ENCODE measurements at places on chromosomes 5 and 9.

DNA sequence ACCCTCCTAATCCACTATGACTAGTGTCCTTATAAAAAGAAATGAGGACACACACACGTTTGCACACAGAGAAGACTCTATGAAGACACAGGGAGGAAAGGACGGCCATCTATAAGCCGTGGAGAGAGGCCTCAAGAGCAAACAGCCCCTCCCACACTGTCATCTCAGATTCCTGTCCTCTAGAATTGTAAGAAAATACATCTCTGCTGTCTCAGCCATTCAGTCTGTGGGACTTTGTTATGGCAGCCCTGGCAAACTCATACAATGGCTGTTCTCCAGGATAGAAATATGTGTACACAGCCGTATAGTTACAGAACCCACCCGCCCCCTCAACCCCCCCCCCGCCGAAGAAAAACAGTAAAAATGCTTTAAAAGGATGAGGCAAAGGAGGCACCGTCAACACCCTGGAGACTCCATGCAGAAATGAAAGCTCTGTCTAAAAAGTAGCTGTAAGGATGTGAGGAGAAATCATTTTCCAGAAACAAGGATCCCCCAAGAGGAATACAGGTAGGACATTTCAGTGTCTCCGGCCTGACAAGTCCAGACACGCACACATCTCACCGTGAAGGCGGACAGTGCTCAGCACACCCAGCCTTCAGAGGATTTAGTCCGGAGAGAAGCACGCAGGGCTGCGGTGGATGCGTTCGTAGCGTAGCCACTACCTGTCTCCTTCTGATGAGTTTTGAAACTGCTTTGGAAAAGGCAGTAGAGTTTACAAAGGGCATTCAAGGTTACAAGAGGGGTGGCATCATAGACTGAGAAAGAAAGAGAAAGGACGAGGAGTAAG is 110.8 kb upstream of the ERCC6L2 start:
- no peak for DNase-seq

- DNase-seq: no peak
These were observed 3.8 kb upstream of the COL27A1 start for GRCh38 chr9:114151426-114151956.

- DNase-seq: no peak
These were observed 405.3 kb upstream of the RGMB start for GRCh38 chr5:98368141-98368540.

- DNase-seq: no peak
These were observed 8.4 kb upstream of the GOLPH3 start for GRCh38 chr5:32182463-32183063.

DNA sequence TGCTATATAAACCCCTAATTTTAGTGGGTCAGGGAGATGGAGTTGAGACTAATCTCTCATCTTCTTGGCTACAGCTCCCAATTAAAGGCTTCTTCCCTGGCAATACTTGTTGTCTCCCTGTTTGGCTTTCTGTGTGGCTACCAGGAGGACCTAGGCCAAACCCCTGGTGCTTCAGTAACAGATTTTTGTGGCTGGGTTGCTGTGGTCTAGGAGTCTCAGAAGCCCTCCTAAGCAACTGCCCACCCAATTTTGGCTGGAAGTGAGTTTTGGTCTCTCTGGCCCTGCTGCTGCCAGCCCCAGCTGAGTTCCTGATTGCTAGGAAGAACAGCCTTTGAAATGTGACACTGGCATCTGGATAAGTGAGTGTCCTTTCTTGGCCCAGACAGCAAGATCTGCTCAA is 9.8 kb downstream of the RIGI start:
- DNase-seq: no peak

DNA sequence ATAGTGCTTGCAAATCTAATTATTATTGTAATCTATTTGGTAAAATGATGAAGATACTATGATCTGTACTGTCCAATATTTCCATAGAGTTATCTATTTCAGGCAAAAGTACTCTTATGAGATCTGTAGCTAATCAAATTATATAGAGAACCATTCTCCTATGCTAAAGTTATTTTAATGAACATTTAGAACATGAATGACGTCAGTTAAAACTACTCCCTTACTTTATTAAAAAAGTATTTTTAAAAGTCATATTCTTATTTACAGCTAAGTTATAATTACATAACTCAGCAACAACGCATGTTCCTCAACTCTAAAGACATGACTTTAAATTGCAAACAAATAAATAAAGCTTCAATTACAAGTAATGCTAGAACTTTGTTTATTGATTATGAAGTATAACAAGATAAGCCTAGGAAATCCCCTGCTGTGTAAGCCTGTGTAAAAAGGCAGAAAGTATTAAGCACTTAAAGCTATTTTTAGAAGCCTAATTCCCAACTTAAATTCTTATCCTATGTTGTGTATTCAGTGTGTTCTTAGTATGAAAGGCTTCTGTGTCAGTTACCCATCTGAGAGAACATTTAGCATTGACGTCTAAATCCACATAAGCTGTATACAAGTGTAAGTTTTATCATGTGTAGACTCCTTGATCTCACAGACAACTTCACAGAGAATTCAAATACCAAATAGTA is 285.7 kb downstream of the HCN1 start:
- DNase-seq: no peak

DNA sequence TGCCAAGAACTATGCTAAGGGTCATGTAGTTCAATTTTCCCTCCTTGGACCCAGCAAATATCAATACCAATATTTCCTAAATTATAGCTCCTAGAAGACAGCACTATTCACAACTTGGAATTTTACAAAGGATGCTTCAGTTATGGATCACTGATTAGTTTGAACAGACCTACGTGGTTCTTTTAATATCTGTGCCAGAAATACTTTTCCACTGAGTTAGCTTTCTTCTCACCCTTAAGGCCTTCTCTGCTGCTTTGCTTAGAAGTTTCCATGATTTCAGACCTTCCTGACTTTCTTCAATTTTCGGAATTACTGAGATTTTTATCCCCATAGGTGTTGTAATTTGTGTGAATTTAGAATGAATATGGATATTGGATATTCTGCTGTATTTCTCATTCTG is 380.4 kb downstream of the PSAT1 start:
- DNase-seq: no peak

GRCh38 chr5:165143741-165144140 is 1638.3 kb downstream of the MAT2B start:
- DNase-seq: no peak

- DNase-seq: no peak
These were observed 138.6 kb downstream of the ARRDC3 start for GRCh38 chr5:91244380-91245073.

DNA sequence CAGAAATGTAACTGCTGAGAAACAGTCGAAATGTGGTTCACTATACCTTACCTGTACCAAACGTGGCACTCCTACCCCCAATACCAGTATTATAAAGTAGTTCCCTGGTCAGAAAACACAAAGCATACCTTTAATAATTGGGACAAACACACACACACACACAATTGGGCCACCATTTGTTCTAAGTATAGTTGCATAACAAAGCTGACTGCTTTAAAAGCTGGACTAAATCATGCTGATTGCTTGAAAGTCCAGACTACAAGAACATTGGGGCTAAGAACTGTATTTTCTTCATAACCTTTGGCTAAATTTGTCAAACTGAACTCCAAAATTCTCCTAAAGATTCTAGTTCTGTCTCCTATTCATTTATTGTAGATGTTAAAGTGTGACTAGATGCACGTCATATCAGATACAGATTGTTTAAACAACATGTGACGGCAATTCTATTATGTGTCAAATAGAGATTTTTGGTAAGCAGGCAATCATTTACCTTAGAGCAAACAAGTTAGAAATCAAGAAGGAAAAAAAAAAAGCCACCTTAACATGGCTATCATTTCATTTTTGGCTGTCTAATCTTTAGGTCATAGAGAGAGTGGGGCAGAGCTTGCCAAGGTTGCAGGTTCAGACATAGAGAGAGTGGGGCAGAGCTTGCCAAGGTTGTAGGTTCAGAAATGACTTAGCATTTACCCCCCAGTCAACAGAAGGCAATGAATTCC is 265.1 kb downstream of the ARL15 start:
- no peak for DNase-seq

- DNase-seq: no peak
These were observed 345.7 kb downstream of the DRD1 start for GRCh38 chr5:175098301-175098700.

GRCh38 chr9:107542411-107543157 is 53.0 kb upstream of the KLF4 start:
- no peak for DNase-seq

GRCh38 chr9:93660352-93661046 is 84.1 kb downstream of the PHF2 start:
- no peak for DNase-seq

DNA sequence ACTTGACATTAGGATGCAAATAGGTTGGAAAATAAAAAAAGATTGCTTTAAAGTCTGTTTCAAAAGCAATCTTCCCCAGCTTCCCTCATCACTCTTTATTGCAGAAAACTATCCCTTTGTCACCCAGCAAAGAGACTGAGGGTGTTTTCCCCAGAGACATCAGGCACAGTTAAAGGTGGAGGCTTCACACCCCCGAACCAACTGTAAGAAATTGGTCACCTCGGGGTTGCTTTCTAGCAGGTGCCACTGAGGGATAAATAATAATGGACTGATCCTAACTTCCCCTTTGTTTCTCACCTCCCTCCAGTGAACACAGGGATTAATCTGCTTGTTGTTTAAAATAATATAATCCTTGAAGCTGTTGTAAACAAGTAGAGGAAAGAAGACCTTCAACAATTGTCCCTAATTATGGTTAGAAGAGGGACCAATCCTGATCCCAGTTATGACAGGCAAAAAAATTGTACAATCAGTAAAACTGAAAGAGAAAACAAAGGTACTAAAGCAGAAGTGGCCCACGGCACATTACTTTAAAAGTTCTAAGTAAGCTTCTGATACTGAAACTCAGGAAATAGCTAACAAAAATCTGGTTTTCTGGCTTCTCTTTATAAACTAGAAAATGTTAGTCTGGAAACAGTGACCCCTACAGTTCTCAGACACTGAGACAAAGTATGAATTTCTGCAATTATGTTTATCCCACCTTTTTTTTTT is 6.6 kb upstream of the PCSK1 start:
- no peak for DNase-seq

Data from SW 1271 (cell line).